Activated T-helper 1 cell treated with Interleukin-2 at 50 U/mL for 16 hours (primary cell): ENCODE measurements at places on chromosomes 12 and 14.

DNA sequence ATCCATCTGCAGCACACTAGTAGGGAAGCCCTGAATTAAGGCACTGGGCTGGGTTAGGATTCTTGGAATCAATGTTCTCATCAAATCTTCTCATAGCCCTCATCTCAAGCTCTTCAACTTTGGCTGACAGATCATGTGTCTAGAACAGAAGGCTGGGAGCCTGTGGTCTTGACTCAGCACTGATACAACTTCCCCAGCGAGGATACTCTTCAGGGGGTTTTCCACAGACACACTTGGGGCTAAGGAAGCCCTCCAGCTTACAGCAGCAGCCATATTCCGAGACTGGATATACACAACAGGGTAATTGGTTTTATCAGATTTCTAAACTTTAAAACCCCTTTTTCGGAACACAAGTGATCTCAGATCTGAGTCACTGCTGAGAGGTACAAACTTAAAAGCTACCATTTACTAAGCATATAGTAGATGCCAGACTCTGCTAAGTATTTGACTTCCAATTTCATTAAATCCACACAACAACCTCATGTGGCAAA, 3.5 kb downstream of the FMNL3 start:
- no peak for DNase-seq

GRCh38 chr14:68668028-68668427, 124.8 kb downstream of the ZFP36L1 start:
- no peak for DNase-seq

GRCh38 chr12:2876431-2877046, 435 bp downstream of the FOXM1 start:
- no peak for DNase-seq

- DNase-seq = no peak
Measured at GRCh38 chr14:95222870-95223398, 65.6 kb upstream of the DICER1 start.

DNA sequence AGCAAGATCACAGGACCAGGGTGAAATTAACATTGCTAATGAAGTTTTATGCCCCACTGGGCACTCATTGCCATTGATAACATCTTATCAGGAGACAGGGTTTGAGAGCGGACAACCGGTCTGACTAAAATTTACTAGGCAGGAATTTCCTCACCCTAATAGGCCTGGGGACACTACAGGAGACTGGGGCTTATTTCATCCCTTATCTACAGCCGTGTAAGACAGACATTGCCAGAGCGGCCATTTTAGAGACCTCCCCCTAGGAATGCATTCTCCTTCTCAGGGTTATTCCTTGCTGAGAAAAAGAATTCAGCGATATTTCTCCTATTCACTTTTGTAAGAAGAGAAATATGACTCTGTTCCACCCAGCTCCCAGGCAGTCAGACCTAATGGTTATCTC, 8.3 kb downstream of the OR4K17 start:
- DNase-seq = no peak
